ENCODE measurements at places on chromosomes 5 and 9. TPM values are rescaled to one million over a fixed set of nuclear protein-coding genes. Genes with fewer than 3 reads are reported as not detected.

The FGFR4 gene
- total RNA-seq = 3.1 TPM

GRCh38 chr9:105968811-105969466 is 274.6 kb downstream of the TMEM38B start:
- H3K36me3 ChIP-seq = no peaks in the 10 kb centered on the region
- H3K4me3 ChIP-seq = no peak overlapping the region
- no peak for DNase-seq
- H3K27me3 ChIP-seq = no peaks in the 10 kb centered on the region

The TMC1 gene
- not detected for total RNA-seq

GRCh38 chr5:108432024-108432423 is 50.1 kb upstream of the FBXL17 start:
- no peaks in the 10 kb centered on the region for H3K4me1 ChIP-seq
- no peak for DNase-seq
- peaks cover 6% of the 10 kb centered on the region for H3K27me3 ChIP-seq
- H3K4me3 ChIP-seq = no peak overlapping the region
- H3K36me3 ChIP-seq = no peaks in the 10 kb centered on the region
- H3K27ac ChIP-seq = no peak overlapping the region
